Cortex of kidney (tissue), 1 donor: ENCODE measurements at places on chromosomes 4 and X.

DNA sequence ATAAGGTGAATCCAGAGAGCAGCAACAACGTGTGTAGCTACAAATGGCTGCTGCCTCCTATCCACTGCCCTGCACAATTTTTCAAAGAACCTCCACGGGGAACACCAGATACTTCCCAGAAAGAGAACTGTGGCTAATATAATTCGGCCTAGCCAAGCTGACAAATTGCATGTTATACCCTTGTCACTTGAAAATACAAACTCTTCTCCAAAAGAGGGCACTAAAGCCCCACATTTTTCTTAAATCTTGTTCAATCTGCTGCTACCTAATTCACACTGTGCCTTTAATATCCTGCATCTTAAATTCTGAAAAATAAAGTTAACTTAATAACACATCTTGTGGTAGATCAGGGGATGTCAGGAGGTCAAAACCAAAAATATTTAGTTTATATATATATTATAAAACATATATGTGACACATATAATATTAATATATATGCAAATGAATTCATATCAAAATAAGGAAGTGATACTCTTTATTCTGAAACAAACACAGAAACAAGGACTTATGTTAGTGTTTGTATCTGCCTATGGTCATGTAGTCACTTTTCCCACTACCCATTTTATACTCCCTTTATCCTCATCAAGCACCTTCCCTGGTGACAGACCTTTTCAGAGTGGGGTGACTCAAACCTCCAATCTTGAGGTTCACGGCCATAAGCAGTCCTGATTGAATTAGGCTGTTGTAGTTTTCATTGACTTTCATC is 24.1 kb downstream of the CT45A1 start:
- no peak for DNase-seq

DNA sequence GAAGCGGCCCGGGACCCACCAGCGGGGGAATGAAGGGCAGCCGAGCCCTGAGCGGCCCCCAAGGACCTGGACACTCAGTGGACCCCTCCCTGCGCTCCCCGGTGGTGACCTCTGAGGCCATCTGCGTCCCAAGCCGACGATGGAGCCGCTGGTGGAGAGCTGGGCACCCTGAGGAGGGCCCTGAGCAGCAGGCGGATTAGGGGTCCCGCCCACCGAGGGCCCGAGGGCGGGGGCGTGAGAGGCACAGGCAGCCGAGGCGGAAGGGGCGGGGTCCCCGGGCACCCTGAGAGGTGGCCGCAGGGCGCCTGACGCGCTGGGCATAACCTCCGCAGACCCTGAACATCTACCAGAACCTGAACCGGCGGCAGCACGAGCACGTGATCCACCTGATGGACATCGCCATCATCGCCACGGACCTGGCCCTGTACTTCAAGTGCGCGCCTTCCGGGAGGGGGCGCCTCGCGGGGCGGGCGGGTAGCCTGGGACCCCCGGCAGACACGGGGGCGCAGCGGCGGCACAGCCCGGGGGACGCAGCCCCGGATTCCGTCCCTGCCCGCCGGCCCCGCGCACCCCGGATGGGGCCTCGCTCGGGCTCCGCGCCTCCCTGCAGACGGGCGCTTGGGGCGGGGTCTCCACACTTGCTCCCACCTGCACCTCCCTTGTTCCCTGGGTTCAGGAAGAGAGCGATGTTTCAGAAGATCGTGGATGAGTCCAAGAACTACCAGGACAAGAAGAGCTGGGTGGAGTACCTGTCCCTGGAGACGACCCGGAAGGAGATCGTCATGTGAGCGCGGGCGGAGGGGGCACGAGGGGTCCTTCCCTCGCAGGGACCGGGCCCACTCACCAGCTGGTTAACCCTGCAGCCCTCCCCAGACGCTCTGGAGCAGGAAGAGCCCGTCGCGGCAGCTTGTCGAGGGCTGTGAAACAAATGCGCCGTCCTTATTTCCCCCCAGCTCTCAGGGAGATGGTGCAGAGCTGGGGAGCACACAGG is 10.3 kb downstream of the ATP5ME start:
- DNase-seq = no peak

DNA sequence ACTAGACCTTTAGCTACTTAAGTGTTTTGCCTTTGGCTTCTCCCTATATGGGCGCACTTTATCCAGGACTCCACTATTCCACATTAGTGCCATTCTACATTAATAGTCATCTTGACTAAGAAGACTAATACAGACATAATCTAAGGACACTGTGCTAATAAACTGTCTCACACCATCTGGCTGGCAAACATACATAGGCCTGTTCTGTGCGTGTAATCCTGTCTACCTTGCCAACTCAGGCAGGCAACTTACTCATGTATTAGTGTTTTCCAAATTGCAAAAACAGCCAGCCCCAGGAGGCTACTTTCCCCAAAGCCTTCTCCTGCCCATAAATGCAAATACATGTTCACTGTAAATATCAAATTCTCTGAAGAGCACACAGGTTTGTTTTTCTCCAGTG is 587.3 kb downstream of the TMA16 start:
- no peak for DNase-seq

DNA sequence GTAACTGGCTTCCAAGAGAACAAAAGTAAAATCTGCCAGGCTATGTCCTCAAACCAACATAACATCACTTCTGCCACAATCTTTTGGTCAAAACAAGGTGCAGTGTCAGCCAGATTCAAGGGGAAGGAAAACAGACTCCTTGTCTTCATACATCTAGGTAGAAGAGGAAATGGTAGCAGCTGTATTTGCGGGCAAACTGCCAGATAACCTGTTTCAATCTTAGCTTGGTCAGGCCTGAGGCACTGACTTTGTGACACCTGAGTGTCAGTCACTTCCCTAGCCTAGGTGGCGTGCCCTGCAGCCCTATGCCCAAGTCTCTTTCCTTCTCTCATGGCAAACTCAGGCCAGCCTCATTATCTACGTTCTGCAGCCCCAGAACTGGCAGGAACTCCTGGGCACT is 146.2 kb upstream of the JADE1 start:
- no peak for DNase-seq

DNA sequence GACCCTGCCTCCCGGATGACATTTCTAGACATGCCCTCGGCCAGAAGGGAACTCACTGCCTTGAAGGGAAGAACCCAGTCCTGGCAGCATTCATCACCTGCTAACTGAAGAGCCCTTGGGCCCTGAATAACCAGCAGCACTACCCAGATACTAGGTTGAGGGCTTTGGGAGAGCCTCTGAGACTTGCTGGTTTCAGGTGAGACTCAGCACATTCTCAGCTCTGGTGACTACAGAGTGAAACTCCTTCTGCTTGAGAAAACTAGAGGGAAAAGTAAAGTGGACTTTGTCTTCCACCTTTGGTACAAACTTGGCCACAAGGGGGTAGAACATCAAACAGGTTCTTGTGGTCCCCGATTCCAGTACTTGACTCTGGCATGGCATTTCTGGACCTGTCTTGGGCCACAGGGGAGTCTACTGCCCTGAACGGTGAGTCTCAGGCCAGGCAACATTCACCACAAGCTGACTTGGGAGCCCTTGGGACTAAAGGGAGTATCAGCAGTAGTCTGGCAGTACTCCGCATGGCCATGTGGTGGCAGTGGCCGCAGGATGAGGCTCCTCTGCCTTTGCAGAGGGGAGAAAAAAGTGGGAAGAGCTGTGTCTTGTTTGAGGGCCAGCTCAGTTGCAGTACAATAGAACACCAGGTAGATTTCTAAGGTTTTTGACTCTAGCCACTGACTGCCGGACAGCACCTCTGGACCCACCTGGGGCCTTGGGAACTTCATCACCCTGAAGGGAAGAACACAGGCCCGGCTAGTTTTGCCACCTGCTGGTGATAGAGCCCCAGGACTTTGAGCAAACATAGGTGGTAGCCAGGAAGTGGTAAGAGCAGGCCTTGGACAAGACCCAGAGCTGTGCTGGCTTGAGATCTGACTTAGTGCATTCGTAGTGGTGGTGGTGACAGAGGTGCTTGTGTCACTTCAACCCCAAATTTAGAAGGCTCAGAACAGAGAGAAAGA is 414.8 kb downstream of the OPHN1 start:
- DNase-seq = no peak
